Dorsolateral prefrontal cortex (tissue), 122 donors: ENCODE measurements at places on chromosomes 2 and 18. TPM values are rescaled to one million over a fixed set of nuclear protein-coding genes. Genes with fewer than 3 reads are reported as not detected.

DNA sequence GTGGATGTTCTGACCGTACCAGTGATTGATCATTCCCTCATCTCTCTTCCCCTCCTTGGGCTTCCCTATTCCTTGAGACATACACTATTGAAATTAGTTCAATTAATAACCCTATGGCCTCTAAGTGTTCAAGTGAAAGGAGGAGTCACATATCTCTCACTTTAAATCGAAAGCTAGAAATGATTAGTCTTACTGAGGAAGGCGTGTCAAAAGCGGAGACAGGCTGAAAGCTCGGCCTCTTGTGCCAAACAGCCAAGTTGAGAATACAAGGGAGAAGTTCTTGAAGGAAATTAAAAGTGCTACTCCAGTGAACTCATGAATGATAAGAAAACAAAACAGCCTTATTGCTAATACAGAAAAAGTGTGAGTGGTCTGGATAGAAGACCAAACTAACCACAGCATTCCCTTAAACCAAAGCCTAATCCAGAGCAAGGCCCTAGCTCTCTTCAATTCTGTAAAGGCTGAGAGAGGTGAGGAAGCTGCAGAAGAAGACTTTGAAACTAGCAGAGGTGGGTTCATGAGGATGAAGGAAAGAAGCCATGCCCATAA, 144.4 kb upstream of the LYPD6 start:
- DNase-seq: no peak

DNA sequence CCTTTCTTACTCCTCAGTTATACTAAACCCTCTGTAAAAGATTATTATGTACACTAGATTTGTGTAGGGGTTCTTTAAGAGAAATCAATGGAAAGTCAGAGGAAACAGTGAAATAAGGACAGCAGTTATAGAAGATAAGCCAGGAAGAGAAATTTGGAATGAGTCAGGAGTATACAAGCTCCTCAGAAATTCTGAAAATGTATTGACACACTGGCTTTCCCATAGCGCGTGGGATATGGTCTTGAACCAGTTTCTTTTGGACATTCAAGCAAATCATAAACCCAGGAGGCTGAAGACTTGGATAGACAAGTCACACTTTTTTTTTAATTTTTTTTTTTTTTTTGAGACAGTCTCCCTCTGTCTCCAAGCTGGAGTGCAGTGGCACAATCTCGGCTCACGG, 316.1 kb upstream of the MMADHC start:
- no peak for DNase-seq

DNA sequence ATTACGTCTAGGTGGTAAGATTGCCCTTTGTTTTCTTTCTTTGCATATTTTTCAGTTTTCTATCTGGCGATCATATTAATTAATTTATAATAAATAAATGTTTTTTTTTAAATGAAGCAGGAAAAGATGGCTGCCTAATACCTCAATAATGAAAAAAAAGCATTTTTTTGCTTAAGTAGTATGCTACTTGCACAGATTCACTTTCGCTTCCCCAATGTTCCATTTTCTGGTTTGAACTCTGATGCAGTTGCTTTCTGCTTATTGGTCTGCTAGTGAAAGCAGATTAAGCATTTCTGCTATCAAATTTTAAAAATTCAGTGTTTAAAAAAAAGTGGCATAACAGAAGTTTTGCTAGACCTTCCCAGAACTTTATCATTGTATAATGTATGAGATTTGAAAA, 11.9 kb upstream of the TMEM182 start:
- DNase-seq: no peak

GRCh38 chr2:21837168-21837960, 713.6 kb downstream of the TDRD15 start:
- DNase-seq: no peak

- peak; percentile 54 for DNase-seq
Observed at GRCh38 chr2:42127425-42128424, 41.4 kb upstream of the EML4 start.

GRCh38 chr2:16382451-16382850, 283.2 kb downstream of the CYRIA start:
- no peak for DNase-seq

GRCh38 chr18:9925369-9925768, 11.6 kb downstream of the VAPA start:
- no peak for DNase-seq

DNA sequence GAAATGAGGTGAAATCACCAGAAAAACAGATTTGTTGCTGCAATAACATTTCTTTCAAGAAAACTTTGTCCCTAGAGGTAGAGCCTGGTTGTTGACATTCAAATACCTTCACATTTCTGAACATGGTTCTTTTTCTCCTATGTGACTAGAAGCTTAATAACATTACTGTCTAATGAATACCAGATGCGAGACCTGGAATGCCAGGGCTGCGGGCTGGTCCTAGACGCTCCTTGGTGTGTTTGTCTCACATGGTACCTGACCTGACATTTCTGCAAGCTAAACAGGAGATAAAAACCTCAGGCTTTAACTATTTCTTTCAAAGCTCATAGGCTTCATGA, 38.5 kb downstream of the ACKR3 start:
- DNase-seq: no peak

GRCh38 chr2:238716171-238716570, 131.7 kb upstream of the TWIST2 start:
- no peak for DNase-seq

- DNase-seq: no peak
Observed at GRCh38 chr18:66874812-66875474, 271.1 kb upstream of the CDH19 start.

DNA sequence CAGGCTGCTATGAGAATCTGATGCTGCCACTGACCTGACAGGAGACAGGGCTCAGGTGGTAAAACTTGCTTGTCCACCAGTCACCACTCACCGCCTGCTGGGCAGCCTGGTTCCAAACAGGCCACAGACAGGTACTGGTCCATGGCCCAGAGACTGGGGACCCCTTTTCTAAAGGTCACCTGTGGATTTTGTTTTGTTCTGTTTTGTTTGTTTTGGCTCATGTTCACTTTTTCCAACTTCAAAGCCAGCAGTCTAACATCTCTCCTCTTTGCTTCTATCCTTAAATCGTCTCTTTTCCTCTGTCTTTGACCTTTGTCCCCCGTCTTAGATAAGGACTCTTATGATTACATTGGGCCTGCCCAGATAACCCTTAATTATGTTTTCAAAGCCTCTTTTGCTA, 3.3 kb upstream of the CERKL start:
- no peak for DNase-seq

GRCh38 chr2:204664708-204665121, 119.4 kb downstream of the PARD3B start:
- no peak for DNase-seq

DNA sequence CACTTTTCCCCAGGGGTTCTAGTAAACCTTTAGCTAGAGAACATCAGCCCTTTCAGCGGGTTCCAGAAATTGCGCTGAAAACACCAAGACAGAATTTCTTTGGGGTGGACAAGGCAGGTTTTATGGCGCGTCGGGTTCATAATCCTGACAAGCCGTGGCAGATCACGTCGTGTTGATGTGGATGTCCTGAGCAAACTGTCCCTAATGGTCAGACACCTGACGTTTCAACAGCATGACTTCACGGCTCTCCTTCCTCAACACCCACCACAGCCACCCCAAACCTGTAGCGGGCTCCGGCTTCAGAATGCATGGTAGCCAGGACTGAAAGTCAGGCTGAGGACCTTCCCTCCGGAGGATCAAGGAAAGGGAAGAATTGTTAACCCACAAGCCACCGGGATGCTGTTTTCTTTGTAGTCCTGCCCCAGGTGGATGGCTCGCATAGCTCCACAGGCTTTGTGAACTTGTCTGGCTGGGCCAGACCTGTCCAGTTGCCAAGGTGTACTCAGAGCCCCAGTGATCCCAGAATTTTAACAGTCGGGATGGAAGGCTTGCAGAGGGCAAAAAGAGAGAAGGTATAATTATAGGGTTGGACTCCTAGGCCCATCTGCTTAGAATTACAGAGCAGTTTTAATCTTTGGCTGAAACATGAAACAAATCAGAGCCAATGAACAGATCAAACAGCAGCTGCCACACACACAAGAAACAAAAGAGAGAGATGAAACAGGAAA, 1.5 kb downstream of the APCDD1 start:
- no peak for DNase-seq

CHMP1B gene
- 40.0 TPM for total RNA-seq

IL18R1 gene
- total RNA-seq: 1.9 TPM

IL36A gene
- total RNA-seq: not detected

GKN2 gene
- not detected for total RNA-seq

UCN gene
- total RNA-seq: 10.9 TPM

SERPINB11 gene
- not detected for total RNA-seq

RIT2 gene
- total RNA-seq: 24.5 TPM
